ENCODE measurements at places on chromosomes 12 and 14.

- DNase-seq = no peak
- H3K4me3 ChIP-seq = no peak overlapping the region
- no peak overlapping the region for H3K27ac ChIP-seq
- no peaks in the 10 kb centered on the region for H3K4me1 ChIP-seq
These were observed 5.8 kb upstream of the HOXC12 start for GRCh38 chr12:53948650-53949593.

DNA sequence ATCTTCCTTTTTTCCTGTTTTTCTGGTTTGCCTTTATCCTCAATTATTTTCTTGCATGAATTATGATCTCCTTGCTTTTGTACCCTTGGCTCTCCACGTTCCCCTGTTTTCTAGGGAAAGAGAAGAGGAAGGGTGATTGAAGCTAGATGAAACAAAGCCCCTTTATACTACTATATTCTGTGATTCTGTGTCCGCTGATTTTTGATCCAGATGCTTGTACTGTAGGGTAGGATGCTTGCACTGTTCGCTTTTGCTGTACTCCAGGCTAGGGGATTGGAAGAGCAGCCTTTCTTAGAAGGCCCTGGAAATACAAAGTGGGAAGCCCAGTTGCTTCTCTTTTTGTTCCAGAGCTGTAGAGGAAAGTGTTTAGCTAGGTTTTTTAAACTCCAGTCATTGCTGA is 35.1 kb upstream of the KLHDC2 start:
- H3K27ac ChIP-seq = no peak overlapping the region
- DNase-seq = no peak
- peaks cover 7% of the 10 kb centered on the region for H3K36me3 ChIP-seq
- no peaks in the 10 kb centered on the region for H3K4me1 ChIP-seq
- H3K27me3 ChIP-seq = no peaks in the 10 kb centered on the region

DNA sequence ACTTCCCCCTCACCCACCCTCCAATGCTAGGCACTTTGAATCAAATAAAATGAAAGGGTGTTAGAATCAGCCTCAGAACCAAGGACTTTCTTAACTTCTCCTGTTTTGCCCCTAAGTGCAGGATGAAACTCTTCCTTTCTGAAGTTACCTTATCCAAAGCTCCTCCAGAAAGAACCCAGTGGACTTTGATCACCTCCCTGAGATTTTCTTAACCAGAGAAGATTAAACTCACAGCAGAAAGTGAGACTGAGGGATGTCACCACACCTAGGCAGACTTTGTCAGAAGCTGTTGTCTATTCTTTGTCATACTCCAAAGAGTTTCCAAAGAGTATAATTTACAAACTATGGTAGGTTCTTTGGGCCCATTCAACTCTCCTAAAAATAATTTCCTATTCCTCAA is 14.2 kb upstream of the RNASE3 start:
- H3K27ac ChIP-seq = no peak overlapping the region
- no peak for DNase-seq

DNA sequence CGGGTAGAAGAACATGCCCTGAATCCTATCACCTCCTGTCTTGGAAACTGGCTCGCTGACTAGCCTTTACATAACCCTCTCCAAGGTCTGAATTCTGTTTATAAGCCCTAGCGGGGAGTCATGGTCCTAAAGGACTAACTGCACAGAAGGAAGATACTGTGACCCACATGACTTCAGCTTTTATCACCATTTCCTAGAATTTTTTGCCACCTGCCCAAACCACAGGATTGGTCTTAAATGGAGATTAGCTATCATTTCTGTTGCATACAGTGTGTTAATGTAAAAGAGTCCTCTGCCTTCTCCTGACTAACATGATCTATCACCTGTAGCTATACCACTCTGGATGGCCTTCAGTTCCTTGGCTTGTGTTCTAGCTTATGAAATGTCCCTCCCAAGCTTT is 319.2 kb downstream of the DUSP6 start:
- no peaks in the 10 kb centered on the region for H3K36me3 ChIP-seq
- DNase-seq = no peak
- no peak overlapping the region for H3K27ac ChIP-seq
- no peak overlapping the region for H3K4me3 ChIP-seq

GRCh38 chr12:47881826-47882427 is 22.9 kb downstream of the VDR start:
- no peaks in the 10 kb centered on the region for H3K36me3 ChIP-seq
- H3K27ac ChIP-seq = no peak overlapping the region
- no peaks in the 10 kb centered on the region for H3K27me3 ChIP-seq
- no peak overlapping the region for H3K4me3 ChIP-seq
- H3K4me1 ChIP-seq = no peaks in the 10 kb centered on the region

DNA sequence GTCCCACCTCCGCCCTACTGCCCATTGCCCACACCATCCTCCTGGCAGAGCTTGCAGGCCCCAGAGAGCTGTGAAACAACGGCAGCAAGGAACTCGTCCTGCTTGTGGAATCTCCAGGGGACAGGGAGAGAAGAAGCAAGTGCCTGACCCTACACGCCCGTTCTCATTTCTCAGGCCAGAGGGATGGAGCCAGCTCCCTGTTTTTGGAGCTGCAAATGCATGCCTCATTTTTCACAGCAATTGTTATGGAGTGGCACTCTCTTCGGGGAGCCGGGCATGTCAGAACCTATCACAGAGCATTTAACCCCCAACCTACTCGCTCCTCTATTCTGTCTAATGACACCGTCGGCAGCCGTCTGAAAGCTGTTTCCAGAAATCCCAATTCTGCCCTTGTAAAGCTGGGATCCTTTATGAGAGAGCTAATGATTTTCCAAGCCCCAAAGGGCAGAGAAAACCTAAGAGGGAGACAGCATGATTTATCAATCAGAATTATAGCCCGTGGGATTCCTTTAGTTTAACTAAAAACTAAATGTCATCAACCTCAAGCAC is 222.3 kb upstream of the NOS1 start:
- H3K4me1 ChIP-seq = no peaks in the 10 kb centered on the region
- no peak overlapping the region for H3K27ac ChIP-seq
- no peak overlapping the region for H3K4me3 ChIP-seq
- DNase-seq = no peak
